Activated naive CD4-positive, alpha-beta T cell treated with Interleukin-2 at 50 U/mL for 16 hours (primary cell): ENCODE measurements at places on chromosomes 13 and 19.
A peak's percentile ranks its signal among the peaks of the same experiment; 100 is the strongest.

- DNase-seq: no peak
These were observed 131.8 kb upstream of the WASF3 start for GRCh38 chr13:26425443-26426358.

DNA sequence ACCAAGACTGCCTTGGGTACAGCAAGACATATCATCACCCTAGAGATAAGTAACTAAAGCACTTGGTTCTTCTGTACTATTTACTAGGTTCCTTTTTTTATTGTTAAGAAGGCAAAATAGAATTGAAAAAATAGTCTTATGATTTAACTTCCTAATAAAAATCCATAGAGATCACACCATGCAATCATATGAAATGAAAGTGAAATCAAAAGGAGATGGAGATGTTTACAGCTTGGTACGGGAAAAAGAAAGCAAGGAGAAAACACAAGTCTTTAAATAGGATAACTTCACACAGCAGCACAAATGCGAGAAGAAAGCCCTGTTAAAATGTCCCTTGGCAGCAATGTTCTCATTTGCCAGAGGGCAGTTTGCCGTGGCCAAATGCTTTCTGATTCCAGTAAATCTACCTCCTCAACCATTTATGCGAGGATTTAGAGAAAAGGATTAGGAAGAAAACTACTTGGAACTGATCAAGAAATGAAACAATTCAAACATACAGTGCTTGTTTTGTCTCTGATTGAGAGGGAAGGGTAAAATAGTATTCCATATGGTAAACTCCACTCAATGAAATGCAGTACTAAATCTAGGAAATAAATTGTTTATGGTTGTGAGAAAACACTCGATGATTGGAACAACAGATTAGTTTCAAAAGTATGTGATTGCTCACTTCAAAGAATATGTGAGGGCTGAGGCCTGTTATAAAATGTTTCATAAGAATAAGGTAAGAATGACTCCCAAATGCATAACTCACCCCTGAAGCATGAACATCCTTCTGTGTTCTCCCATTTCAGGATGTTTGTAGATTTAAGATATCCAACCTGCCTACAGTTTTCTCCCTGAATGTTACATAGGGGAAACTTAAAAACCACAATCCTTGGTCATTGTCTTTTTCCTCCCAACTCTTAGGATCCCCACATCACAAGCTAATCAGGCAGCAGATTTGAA lies 487.8 kb downstream of the DACH1 start:
- no peak for DNase-seq

DNA sequence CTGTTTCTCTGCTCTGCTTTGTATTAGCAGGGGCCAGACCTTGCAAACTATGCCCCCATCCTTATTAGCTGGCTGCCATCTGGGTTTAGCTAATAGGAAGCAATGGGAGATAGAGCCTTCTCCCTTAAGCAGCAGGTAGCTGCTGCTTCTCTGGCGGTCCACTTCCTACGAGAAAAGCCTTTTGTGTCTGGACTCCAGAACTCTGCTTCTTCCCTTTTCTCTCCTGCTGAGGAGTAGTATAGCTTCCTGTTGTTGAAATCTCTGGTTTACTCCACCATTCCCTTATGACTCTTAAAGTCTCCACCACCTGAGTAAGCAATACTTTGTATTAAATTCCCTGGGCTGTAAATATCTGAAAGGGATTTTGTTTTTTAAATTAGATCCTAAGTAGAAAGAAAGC lies 147.1 kb downstream of the DNAJC15 start:
- no peak for DNase-seq

- no peak for DNase-seq
These were observed 380.8 kb upstream of the SPRY2 start for GRCh38 chr13:80721689-80722088.

- peak; percentile 15 for DNase-seq
These were observed 8.8 kb downstream of the ERCC5 start for GRCh38 chr13:102854675-102855074.

GRCh38 chr19:19406878-19407632 lies 1.6 kb downstream of the GATAD2A start:
- peak; percentile 66 for DNase-seq

DNA sequence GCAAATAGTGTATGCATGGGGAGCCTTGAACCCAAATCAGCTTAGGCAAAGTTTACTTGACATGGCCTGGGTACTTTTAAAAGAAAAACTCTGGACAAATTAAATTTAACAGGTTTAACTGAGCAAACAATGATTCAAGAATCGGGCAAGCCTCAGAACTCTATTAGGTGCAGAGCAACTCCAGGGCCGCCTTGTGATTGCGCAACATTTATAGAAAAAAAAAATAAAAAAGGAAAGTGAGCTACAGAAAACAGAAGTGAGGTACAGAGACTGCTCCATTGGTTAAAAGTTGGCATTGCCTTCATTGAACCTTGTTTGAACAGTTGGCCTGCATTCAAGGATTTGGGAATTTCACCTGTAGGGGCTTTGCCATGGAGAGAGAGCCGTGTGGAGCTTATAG lies 421.0 kb upstream of the TSHZ3 start:
- DNase-seq: no peak

GRCh38 chr19:3977242-3978143 lies 6.6 kb upstream of the DAPK3 start:
- DNase-seq: peak; percentile 9

DNA sequence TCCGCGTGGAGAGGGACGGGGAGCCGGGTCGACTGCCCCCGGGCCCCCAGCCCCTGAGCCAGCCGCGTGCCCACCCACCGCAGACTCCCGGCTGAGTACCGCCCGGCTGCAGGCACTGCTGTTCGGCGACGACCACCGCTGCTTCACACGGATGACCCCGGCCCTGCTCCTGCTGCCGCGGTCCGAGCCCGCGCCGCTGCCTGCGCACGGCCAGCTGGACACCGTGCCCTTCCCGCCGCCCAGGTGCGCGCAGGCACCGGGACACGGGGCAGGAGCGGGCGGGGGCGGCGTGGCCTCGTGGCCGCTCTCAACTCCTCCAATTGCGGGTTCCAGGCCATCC lies 1.6 kb downstream of the AMH start:
- no peak for DNase-seq

DNA sequence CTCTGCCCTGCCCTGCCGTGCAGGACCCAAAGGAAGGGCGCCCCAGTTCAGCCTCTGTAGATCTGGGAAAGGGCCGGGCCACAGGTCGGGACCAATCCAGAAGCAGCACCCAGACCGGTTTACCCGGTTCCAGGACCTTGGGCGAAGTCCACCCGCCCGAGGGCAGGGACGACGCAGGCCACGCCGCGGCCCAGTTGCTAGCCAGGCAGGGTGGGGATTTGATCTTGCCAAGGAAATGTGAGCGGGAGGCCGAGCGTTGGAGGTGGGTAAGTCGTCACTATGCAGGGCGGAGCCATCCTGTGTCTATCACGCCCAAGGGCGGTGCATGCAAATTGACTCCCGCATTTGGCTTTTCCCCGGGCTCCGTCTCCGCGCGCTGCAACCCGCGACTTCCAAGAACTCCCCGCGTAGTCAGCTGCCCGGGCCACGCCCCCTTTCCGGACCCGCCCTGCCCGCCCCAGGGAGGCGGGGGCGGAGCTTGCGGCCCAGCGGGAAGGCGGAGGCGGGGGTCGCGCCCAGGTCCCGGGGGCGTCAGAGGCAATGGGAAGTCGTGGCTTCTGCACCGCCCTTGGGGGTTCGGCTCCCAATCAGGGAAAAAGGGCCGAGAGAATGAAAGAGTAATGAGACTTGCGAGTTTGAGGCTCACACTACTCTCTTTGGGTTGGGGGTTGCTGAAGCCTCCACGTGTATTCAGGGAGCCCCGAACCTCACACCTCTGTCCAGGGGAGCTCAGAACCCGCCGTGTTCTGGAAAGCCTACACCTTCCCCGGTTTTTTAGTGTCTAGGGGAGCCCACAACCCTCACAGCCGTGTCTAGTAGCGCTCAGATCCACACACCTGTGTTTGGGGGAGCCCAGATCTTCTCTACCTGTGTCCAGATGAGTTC lies 12.8 kb downstream of the IER2 start:
- DNase-seq: peak; percentile 87

DNA sequence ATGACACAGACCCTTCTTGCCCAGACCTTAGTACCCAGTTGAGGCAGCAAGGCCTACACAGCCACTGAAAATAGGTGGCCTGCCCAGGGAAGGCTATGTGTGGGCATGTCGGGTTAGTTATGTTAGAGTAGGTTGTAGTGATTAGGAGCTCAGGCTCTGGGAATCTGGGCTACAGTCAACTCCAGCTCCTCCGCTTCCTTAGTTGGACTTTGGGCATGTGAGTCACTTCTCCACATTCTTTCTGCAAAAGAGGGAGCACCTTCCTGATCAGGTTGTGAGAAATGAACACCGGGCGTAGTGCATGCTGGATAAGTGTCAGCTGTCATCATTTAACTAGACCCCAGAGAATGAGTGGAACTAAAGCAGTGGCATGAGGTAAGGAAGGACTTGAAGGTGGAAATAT lies 64.8 kb downstream of the ARHGAP35 start:
- no peak for DNase-seq

GRCh38 chr19:29421196-29421545 lies 104.6 kb upstream of the VSTM2B start:
- no peak for DNase-seq

DNA sequence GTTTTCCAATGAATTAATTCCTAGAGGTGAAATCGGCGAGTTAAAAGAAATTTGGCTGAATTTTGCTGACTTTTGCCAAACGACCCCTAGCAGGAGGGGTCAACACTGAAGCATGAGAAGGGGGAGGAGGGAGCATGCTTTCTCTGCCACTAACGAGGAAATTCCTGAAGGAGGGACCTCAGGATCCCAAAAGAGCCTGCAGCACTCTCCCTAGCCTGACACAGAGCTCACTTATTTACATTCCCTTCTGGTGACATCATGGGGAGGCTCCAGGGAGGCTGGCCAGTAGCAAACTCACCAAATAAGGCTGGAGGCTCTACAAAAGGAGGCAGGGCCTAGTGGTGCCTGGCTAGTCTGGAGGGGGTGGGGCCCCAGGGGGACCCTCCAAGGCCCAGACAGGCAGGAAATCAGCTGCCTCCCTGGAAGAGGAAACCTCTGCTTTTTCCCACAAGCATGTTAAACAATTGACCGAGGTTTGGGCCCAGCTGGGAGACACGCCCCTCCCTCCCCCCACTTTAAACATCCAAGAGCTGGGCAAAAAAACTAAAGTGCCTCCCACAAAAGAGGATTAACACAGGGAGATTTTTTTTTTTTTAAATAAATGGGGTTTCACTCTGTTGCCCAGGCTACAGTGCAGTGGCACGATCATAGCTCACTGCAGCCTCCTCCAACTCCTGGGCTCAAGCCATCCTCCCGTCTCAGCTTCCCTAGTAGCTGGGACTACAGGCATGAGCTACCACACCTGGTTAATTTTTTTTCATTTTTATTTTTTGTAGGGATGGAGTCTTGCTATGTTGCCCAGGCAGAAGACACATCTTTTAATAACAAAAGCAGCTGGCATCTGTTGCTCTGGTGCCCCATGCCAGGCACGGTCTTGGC lies 2.1 kb downstream of the DAPK3 start:
- DNase-seq: no peak

- no peak for DNase-seq
These were observed 700 bp downstream of the ZNF816 start for GRCh38 chr19:52961981-52962380.

DNA sequence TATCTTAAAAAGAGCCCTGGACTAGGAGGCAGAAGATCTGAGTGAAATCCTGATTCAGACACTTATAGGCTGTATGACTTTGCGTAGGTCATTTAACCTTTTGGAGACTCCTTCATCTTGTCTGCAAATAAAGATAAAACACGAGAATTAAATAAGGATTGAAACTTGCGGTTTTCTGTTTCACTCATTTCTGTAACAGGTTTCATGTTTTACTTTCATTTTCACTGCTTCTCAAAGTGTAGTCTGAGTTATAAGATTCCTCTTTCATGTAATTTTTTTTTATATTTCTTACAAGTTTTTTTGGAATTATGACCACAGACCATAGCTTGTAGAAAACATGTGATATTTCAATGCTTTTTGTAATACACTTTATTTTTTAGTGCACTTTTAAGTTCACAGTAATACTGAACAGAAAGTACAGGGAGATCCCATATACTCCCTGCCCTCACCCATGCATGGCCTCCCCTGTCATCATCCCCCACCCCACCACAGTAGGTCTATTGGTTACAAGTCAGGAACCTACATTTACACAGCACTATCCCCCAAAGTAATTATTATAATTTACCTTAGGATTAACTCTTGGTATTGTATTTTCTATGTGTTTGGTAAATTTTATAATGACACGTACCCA lies 174.6 kb downstream of the ITGBL1 start:
- DNase-seq: peak; percentile 39
